ENCODE measurements at places on chromosomes 5 and 9.

DNA sequence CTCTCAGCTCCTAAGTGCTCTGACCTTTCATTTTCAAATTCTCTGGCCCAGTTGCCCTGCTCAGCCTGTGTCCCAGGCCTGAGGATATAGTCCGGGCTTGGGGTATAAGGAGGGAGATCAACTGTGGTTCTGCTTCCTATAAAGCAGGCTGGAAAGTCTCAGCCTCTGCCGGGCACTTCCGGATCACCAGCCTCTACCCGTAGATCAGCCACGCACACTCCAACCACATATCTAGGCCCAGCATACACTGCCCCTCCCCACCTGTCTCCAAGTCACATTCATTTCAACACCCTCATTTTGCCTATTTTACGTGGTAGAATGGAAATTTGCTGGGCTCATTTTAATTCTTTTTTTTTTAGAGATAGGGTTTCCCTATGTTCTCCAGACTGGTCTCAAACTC is 3.1 kb downstream of the ZER1 start:
- DNase-seq = no peak

DNA sequence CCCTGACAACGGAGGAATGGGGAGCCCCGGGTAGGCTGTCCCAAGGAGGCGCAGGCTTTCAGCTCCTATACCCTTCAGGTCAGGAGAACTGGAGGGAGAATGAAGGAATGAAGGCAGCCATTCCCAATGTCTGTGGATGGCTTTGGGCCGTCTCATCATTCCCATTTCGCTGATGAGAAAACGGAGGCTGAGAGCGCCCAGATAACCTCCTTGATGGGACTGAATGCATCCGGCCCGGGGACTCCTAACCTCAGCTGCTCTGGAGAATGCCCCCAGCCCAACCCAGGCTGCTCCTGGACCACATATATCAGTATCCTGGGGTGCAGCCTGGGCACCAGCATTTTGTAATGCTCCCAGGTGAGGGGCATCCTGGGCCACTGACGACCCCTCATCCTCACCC is 52.6 kb upstream of the RNU6ATAC start:
- no peak for DNase-seq

GRCh38 chr9:100472788-100473275 is at the start of gene TMEFF1:
Gene TMEFF1, plus strand, starts transcription at chr9:100473149. Its CDS starts 396 bp downstream, at chr9:100473545.
- DNase-seq = peak; percentile 80

DNA sequence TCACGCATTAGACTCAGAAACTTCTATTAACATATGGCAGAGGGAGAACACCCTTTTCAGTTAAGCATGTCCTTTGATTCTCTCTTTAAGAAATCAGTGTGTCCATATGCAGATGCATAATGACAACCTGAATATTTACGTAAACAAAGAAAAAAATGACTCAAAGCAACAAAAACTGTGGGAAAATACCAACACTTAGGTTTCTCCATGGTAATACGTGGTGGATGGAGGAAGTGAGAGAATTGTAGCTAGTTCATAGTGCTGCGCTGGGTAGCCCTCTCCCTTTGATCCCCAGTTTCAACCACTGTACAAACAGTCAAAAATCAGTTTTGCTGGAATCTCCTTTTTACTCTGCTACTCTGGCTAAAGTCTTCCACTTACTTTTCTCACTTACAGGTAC is 2.0 kb upstream of the MAP3K1 start:
- no peak for DNase-seq

GRCh38 chr5:9877488-9877887 is 247.3 kb upstream of the TAS2R1 start:
- DNase-seq = no peak

DNA sequence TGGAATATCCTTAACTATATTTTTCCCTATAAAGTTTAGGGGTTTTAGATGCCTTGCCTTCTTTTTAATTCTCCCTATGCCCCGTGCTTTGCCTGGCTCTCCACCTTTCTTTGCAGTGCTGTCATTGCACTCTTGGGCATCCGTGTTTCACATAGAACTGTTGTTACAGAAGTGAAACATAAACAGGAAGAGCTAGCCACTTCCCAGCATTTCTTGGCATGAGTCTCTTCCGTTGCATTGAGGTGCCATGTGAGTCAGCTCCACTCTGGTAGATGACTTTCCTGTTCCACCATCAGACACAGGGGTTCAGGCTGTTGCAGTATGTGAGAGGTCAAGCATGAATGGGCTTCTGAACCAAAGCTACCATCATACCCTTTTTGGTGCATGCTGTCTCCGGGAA is 73.4 kb downstream of the ANGPTL2 start:
- DNase-seq = no peak

DNA sequence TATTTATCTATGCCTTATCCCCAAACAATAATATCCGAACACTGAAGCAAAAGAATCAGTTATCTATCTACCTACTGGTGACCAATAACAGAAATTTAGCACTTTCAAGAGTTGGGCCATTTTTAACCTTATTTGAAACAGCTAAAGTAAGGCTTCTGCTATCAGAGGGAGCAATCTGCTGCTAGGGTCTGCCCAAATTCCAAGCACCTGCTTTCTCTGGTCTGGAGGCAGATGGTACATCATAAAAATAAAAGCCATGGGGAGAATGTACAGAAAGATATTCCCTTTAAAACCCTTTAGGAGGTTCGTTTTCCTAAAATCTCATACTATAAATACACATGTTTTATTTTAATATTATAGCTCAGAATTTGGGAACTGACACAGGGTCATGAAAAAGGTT is 37.7 kb upstream of the ARSB start:
- DNase-seq = no peak

DNA sequence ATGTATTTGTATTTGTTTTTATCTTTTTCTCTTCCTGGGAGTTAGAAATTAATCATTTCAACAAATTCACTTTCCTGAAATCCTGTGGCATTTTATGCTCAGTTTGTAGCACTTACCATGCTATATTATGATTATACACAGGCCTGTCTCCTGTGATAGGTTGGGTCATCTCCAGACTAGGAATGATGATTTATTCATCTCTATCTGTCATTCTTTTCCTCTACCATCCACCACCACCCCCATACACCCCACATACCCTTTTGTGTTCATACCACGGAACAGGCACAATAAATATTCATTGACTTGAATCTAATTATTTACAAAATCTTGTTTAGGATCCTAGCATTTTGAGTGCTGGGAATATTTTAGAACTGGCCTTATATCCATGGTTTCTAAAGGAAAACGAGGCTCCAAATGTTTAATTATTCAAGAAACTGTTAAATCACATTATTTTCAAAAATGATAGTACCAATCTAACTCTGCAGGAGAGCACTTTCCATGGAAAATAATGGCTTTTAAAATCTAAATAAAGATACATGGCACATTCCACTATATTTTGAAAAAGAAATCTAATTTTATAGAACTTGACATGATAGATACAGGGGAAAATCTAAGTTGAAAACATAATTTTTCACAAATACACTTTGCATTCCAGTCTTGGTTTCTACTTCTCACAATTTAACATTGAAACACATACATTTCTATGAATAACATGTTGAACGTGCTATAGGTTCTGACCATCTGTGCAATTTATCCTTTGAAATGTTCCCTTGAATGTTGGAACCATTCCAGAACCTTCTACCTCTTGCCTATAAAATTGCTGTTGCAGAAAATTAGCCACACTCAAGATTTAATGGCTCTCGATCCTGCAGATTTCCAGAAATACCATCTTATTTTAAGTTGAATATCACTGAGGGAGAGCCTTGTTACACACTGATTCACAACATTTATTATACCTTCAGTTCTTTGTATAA is 89.3 kb downstream of the STARD4 start:
- DNase-seq = peak; percentile 5

- DNase-seq = no peak
Measured at GRCh38 chr5:123874600-123875201, 362.7 kb downstream of the CSNK1G3 start.

DNA sequence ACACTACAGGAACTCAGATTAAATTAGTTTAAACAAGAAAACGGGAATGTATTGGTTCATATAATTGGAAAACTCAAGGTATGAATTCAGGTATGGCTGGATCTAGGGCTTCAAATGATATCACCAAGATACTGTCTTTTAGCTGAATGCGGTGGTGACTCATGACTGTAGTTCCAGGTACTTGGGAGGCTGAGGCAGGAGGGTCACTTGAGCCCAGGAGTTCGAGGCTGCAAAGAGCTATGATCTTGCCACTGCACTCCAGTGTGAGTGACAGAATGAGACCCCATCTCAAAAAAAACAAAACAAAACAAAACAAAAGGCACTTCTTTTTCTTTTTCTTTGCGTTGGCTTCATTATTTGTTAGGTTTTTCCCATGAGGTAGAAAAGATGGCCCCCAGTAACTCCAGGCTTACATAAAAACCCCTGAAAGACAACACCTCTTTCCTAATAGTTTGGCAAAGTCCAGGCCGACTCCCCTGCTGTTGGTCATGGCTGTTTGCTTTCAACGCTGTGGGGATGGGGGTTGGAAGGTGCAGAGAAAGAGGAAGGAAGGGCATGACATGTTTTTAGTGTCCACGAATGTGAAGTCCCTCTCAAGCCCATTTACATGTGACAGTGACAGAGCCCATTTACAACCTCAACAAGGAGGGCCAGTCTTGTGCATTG is 39.8 kb upstream of the CRB2 start:
- no peak for DNase-seq

GRCh38 chr5:128380337-128380736 is 157.7 kb downstream of the FBN2 start:
- no peak for DNase-seq

GRCh38 chr9:110095161-110095595 is 112.8 kb downstream of the C9orf152 start:
- no peak for DNase-seq

DNA sequence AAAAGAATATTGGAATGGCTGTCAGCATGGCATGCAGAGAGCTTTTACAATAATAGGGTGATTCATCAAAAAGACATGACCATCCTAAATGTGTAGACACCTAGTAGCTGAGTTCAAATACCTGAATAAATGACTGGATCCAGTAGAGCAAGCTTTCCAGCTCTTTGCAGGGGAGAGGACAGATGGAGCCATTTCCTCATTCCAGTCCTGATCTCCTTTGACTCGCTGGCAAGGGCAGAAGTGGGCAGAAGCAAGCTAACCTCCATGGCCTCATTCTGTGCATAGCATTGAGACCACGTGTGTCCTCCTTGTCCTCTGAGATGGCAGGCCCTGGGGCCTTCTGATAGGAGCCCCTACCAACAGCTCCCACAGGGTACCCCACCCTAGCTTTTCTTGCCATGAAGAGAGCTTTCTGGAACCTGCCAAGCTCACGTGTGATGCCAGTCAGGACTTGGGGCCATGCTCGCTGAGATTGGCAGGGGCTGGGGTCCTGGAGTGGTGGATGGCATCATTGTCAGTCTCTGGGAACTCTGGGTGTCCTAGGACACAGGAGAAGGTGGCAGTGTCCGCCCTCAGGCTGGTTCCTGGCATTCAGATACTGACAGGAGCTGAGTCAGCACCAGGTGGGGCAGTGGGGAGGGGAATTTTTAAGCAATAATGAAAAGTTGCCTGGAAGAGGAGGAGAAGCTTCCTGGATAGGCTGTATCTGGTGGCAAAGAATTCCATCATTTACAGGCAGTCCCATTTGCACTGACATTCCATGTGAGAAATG is 33.6 kb downstream of the WWC1 start:
- no peak for DNase-seq

DNA sequence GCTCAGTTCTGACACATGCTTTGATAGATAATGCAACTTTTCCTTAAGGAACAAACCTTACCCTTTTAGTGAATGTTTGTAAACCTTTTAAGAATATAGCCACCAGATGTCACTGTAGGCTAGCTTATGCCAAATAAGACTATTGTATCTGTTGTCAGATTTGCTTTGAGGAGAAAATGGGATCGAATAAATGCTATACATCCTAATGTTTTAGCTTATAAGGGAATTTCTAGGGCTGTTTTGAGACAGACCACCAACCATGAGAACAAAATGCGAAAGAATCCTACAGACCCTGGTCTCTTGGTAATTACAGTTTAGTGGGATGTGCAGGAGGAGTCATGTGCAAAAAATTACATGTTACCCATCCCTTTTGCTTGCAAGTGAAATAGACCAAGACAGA is 127.6 kb upstream of the NMUR2 start:
- DNase-seq = peak; percentile 81

DNA sequence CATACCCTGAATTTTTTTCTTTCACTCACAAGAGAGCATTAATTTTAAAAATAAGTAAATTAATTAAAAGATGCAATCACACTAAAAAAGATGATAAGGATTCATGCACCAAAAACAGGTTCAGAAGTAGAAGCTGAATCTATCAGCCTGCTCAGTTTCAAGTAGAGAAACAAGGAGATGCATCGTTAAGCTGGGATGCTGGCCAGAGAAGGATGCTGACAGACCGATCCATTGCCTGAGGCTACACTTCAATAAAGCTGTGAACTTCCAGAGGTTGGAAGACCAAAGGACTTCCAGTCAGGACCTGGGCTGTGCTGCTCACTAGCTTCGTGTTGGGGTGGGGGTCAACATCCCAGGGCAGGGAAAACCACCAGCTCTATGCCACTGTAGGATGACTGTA is 457.7 kb downstream of the EFNA5 start:
- no peak for DNase-seq

- DNase-seq = no peak
Measured at GRCh38 chr5:32223972-32224609, 50.0 kb upstream of the GOLPH3 start.

- DNase-seq = peak; percentile 27
Measured at GRCh38 chr5:150270541-150271295, 18.9 kb downstream of the CAMK2A start.

- no peak for DNase-seq
Measured at GRCh38 chr9:124559871-124560270, 52.7 kb upstream of the NR5A1 start.

DNA sequence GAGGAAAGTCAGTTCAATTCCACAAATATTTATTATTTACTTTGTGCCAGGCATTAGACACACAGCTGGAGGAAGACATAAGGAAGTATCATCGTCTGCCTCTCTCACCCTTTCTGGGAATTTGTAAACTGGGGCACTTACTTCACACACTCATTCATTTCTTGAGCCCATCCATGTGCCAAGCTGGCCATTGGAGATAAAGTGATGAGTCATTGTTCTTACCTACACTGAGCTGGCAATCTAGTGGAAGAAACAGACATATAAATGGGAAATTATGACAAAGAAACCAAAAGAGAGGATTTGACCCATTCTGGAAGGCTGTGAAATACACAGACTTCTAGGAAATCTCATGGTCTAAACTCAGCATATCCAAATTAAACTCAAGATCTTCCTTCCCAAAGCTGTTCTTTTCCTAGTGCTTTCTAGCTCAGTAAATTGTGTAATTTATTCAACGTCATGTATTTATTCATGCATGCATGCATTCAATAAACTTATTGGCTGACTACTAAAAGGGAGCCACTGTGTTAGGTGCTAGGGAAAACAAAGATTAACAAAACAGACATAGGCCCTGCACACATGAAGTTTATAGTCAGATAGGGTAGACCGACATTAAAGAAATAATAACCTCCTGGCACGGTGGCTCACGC is 65.3 kb downstream of the SH3RF2 start:
- DNase-seq = no peak

- DNase-seq = peak; percentile 60
Measured at GRCh38 chr9:108933231-108933717, 650 bp downstream of the ELP1 start.

DNA sequence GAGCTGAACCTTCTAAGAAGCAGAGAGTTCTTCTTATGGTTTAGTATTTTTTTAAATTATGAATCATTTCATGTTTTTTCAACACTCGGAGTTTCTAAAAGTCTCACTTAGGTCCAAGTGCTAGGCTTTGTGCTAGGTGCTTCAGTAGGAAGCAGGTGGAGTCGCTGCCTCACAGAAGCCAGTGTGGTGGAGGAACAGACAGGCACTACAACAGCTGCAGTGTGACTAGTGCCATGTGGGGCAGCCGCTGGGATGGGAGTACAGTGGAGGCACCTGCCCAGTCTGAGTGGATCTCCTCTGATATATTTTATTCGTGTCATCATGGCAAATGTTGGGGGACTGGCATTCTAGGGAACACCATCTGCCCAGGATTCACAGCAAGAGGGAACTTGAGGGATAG is 15.3 kb downstream of the PCDHGC5 start:
- no peak for DNase-seq
